ENCODE measurements at places on chromosomes 3 and 15. TPM values are rescaled to one million over a fixed set of nuclear protein-coding genes. Genes with fewer than 3 reads are reported as not detected.

The FRMD4B gene
- total RNA-seq: 72.2 TPM

The SUCNR1 gene
- 0.41 TPM for total RNA-seq

DNA sequence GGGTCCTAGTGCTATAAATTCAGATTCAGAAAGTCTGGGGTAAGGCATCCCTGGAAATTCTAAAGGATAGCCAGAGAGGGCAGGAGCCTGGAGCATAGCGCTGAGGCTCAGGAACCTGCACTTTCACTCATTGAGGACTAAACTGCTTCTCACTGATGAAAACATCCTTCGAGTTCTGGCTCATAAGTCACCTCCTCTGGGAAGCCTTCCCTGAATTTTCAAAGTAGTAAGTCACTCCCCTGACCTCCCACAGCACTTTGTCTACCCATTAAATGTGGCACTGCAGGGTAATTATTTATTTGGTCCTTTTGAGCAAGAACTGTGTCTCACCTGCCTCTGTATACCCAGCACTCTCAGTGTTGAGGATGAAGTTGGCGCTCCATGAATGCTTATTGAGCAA, 30.9 kb downstream of the HRH1 start:
- no peak for DNase-seq

- DNase-seq: no peak
Observed at GRCh38 chr3:132311841-132312240, 5.4 kb upstream of the ACP3 start.

GRCh38 chr15:52778457-52778856, 11.7 kb downstream of the ONECUT1 start:
- no peak for DNase-seq

DNA sequence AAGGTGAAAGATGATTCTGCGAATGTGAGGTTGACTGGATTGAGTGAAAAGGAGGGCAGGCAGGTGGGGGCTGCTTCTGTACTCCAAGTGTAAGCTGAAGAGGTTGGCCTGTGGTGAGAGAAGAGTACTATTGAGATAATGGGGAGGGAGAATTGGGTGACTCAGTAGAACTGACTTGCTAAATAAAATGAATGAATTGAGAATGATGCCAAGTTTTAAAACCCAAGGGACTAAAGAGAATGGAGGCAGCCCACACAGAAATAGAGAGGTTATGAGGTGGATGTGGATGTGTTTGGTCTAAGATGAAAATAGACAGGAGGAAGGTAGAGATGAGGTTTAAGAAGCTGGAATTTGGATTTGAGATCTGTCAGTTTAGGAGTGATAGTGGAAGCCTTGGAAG, 5.9 kb downstream of the MME start:
- no peak for DNase-seq
